ENCODE measurements at places on chromosomes 11 and 22. TPM values are rescaled to one million over a fixed set of nuclear protein-coding genes. Genes with fewer than 3 reads are reported as not detected.

DNA sequence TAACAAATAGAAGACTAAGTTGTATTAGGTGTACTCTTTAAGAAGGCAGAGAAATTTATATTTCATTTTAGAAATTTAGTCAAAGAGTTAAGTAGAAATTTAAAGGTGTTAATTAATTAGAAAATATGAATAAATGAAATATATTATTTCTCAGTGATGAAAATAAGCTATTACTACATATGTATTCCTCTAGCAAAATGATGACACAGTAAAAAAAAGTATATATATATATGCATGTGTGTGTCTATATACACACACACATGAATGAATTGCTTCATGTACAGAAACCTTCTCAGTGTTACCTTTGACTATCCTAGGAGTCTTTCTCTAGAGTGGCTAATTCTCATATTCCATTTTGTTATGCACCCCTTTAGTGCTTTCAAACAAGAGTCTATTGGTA lies 7.7 kb downstream of the RNF141 start:
- DNase-seq = no peak

- DNase-seq = peak; percentile 81
Observed at GRCh38 chr11:113690619-113691569, 15.2 kb downstream of the TMPRSS5 start.

- no peak for DNase-seq
Observed at GRCh38 chr11:61832754-61833153, 4.7 kb downstream of the FADS2 start.

Gene GDPD4
- not detected for total RNA-seq

Gene SPON1
- total RNA-seq = 48.7 TPM
